DND-41 (cell line): ENCODE measurements at places on chromosomes 13 and 19.

DNA sequence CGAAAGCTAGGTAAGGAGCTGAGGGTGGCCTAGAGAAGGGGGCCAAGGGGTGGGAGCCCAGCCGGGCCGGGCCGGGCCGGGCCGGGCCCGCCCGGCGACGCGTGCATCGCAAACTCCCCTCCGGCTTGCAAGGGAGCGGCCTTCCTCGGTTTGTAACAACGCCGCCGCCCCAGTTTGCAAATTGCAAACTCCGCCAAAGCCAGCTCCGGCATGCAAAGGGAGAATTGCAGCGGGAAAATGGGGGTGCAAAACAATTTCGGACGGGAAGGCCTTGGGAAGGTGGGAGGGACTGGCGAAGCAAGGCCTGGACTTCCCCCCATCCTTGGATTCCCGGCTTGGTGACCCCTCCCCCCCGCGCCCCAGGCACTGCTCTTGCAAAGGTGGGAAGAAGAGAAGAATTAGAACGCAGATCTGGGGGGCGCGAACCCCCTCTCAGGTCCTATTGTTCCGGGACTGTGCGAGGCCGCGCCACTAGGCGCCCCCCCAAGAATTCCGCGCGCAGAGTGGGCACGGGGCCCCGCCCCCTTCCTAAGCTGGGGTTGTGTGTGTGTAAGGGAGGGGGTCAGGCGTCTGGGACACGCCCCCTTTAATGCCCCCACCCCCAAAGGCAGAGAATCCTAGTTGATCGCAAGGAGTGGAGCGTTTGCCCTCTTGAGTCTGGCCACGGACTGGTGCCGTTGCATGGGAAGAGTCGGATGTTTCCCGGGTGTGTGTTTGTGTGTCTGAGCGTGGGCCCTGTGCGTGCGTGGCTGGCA, 926 bp downstream of the PRR12 start:
- peak; percentile 76 for DNase-seq

DNA sequence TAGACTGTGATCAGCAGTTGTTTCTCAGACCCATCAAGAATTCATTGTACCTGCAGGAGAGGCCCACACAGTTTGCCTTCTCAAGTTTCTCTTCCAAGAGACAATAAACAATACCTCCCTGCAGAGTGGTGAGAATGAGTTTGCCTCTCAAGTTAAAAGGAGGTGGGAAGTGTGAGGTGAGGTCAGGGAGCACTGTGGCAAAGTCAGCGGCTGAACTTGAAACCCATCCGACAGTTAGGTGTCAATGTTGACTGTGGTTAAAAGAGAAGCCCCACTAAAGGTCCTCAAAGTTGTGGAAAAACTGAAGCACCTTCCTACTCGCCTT, 72.9 kb upstream of the TSC22D1 start:
- no peak for DNase-seq

DNA sequence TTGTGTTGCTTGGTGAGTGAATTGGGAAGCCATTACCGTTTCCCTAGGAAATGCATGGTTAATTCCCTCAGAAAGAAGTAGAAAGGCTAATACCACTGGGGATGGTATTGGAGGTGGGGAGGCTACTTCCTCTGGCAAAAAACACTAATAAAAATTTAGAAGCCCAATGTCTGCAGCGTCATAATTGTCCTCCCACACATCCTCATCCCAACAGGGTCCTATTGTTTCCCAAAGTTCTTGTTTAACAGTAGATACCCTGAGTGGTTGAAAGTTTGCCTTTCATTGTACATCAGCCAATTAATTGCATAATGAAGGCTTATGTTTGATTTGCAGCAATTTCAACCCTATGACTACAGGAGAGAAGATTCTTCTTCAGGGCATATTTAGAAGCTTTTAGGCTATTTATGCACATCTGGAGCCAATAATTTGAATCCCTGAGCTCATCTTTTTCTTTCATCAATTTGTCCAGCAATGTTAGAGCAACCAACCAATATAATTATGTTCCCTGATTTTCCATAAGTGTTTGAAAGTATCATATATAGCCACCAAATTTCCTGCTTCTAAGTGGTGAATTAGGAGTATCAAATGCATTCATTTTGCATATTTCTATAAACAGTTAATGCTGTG, 491.0 kb downstream of the SLITRK5 start:
- DNase-seq: no peak

DNA sequence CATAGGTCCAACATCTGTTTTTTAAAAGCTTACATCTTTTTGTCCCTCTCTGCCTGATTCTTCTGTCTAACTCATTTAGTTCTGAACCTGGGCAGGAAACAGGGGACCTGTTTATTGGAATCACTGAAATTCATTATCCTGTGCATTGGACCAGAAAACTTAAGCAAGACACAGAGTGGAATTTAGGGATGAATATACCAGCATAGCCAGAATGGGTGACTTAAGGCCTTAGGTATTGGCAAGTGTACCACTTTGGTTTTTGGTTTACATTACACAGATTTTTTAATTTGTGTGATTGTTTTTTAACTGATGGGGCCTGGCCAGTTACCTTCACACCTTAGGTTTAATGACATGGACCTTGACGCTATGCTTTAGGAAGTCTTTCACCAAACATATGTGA, 232.5 kb downstream of the GPC5 start:
- DNase-seq: no peak
